ENCODE measurements at places on chromosomes 12 and 14.

DNA sequence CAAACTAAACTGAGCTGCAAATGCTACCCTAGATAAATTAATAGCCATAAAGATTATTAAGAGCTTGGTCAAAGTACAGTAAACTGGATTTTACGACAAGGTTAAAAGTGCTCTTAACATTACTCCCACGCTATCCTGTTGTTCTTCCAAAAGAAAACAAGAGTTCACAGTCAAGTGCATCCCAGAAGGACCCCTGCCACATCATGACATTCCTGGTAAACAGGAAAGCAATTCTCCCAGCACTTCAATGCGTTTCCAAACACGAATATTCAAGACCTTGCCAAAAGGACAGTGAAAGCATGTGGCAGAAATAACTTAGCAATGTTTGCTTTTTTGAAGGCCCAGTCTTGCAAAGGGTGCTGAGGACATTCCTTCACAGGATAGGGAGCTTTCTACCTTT lies 11.2 kb downstream of the SPRING1 start:
- DNase-seq = no peak

GRCh38 chr14:94827711-94828447 lies 58.0 kb upstream of the GSC start:
- no peak for DNase-seq

DNA sequence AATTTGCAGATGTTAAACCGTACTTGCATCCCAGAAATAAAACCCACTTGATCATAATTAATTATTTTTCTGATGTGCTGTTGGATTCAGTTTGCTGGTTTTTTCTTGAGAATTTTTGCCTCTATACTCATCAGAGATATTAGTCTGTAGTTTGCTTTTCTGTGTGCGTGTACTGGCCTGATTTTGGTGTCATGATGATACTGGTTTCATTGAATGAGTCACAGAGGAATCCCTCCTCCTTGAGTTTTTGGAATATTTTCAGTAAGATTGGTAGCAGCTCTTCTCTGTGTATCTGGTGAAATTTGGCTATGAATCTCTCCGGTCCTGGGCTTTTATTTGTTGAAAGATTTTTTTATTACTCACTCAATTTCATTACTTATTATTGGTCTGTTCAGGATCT lies 100.4 kb upstream of the PMCH start:
- DNase-seq = no peak

- DNase-seq = no peak
Measured at GRCh38 chr12:131740626-131741025, 29.7 kb downstream of the SFSWAP start.

All from suppressor macrophage (primary cell).